ENCODE measurements at places on chromosomes 3 and 15.

DNA sequence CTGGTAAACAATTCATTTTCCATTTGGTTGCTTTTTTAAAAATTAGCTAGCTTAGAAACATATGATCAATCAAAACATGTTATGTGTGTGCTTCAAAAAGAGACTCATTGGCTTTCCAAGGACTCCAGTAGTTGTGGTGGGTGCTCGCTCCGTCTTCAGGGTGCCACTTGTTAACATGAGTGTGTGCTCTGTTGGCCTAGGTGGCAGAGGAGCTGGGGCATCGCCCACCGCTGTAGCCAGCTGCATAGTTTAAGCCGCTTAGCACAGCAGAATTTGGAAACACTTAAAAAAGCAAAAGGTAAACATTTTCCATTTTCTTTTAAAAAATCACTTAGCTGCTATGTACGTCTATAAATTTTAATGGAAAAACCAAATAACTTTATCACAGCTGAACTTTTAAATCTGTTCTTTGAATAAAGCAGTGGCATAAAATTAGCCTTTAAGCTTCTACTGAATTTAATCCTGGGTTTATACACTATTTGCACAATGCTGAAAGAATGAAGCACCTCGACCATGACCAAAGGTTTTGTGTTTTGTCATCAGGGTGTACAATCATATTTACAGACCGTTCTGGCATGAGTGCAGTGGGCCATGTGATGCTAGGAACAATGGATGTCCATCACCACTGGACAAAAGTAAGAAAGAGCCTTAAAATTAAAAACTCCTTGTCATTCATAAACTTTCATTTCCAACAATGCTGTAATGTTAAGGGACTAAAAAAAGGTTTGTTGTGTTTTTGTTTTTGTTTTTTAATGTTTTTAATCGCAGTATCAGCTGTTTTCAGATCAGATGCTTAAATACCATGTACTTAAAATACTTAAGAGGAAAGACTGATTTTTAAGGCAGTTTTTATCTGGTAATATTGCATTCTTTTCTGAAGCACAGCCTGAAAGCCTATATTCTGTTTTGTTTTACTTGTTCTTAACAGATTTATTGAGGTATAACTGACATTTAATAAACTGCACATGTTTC, 57.9 kb downstream of the TCAIM start:
- DNase-seq: no peak

- DNase-seq: no peak
Observed at GRCh38 chr3:150483226-150483625, 63.1 kb downstream of the SERP1 start.

GRCh38 chr15:29652595-29652994, 169.7 kb downstream of the TJP1 start:
- no peak for DNase-seq

GRCh38 chr3:105868431-105868741, 426 bp downstream of the CBLB start:
- DNase-seq: no peak

DNA sequence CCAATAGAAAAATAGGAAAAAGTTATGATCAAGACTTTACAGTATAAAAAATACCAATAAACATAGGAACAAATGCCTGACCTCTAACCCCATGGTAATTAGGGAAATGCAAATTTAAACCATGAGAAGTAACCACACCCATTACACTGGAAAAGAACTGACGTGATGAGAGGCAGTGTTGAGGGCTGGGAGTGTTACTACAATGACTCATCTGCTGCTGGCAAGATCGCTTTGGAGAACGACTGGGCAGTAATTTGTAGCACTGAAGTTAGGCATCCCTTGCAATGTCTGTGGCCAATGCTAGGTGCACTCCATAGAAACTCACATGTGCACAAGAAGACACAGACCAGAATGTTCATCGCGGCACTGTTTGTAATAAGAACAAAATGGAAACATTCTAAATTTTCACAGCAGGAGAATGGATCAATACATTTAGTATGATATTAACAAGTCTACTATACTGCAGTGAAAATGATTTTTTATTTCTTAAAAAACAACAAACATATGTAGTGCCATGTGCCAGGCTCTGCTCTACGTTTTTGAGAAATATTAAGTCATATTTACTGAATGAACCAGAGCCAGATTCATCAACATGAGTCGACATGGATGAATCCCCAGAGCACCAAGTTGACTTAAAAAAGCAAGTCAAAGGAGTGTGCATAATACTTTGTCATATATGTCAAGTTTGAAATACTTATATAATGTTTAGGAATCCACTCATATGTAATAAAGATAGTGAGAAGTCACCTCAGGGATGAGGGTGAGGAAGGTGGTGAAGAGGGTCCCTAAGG, 37.6 kb upstream of the EPHB3 start:
- no peak for DNase-seq

DNA sequence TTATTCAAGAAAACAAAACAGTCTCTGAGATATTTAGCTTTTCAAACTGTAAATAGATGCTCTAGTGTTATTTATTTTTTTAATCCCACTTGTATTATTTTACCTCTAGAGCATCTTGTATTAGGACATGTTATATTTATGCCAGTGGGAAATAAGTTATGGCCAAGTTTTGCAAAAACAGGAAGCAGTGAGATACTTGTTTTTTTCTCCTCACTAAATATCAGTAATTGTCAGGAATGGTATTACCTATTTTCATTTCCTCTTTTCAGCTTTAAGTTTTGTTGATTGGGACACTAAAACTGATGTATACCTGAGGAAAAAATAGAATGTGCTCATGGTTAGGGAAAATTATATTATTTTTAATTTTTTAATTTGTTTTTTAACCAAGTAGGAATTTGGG, 8.6 kb upstream of the IL20RB start:
- no peak for DNase-seq

DNA sequence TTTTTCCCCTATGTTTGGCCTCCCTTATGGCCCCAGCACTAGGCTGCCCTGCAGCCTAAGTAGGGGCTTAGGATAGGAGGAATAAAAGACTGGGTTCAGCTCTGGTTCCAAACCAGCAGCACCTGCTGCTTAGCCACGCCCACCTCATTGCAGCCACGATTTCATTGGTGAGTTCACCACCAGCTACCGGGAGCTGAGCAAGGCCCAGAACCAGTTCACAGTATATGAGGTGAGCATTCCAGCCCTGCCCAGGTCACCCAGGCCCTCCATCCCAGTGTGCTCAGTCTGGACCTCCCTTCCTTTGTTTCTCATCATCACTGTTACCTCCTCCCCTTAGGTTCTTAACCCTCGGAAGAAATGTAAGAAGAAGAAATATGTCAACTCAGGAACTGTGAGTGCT, 11.5 kb downstream of the CPNE9 start:
- no peak for DNase-seq

GRCh38 chr3:192223815-192224214, 503.5 kb downstream of the FGF12 start:
- no peak for DNase-seq

DNA sequence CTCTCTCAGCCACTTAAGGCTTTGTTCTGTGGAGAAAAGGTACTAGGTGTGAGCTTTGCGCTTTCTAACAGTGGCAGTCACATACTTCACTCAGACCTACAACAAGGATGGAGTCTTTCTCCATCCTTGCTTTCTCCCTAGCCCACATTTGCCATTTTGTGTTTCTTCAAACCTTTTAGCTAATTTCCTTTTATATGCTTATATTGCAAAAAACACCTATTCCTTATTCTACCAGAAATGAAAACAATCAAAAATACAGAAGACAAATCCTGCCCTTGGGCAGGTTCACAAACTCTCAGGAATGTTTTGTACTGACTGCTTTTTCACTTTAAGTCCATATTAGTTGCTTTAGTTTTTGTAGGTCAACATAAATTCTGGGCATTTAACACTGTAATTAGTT, 914.2 kb downstream of the SQOR start:
- no peak for DNase-seq

DNA sequence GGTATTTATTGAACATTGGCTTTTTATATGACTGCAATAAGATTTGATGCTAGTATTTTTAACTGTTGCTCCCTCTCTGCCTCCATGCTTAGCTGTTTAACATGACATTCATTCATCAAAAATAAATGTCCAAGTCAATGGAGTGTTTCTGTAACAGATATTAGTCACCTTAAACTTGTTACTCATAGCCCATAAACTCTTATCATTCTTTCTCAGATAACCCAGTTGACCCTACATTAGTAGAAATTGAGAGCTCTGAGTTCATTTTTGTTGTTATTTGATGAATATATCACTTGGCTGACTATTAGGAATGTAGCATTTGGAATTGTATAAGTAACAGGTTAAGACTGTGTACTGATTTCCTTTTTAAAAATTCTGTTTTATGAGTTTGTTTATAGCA, 201.1 kb downstream of the UBE2E2 start:
- DNase-seq: no peak

DNA sequence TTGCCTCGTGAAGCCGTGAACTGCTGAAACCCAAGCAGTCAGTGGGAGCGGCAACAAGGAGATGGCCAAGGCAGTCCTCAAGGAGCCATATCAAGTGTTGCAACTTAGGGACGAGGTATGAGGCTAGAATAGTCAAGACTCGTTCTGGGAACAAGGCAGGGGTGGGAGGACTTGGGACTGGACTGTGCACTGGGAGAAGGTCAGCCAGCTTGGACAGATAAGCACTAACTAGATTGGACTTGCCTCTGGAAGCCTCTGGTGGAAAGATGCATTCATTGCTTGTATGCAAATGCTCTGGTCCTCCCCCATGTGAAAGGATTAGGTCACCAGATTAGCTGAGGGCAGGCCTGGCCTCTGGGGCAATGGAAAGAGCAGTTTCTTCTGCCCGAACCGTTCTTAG, 123.3 kb upstream of the CTNNB1 start:
- DNase-seq: no peak

DNA sequence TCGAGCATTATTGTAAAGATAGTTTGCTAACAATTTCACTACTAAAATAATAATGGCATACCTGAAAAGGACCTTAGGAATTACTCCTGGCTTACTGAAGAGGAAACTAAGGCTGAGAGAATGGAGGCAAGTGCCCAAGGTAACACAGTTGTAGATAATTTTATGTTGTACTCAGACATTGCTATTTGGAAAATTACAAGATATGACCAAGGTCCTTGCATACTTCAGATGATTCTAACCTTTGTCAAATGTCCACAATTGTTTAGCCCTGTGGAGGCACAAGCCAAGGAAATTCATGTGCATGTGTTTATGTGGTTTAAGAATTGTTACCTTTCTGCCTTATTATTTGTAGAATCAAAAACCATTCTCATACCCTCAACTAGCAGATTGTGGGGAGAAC, 105.7 kb downstream of the TUSC7 start:
- no peak for DNase-seq

DNA sequence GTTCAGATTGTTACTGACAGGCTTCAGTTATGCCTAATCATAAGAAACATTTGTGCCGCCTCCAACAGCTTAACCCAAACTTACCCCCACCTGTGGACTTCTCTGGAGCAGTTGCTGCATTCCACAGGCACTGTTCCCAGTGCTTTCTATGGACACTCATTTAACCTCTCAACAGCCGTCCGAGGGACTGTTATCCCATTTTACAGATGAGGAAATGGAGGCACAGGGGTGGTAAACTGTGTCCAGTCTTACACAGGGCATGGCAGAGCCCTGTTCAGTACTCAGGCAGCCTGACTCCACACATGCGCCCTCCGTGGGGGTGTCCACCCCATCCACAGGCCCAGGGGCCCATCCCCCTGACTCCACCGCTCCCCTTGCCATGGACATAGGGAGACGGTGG, 14.3 kb upstream of the TGM5 start:
- DNase-seq: no peak

GRCh38 chr15:86608461-86609205, 529.0 kb downstream of the AGBL1 start:
- DNase-seq: no peak

DNA sequence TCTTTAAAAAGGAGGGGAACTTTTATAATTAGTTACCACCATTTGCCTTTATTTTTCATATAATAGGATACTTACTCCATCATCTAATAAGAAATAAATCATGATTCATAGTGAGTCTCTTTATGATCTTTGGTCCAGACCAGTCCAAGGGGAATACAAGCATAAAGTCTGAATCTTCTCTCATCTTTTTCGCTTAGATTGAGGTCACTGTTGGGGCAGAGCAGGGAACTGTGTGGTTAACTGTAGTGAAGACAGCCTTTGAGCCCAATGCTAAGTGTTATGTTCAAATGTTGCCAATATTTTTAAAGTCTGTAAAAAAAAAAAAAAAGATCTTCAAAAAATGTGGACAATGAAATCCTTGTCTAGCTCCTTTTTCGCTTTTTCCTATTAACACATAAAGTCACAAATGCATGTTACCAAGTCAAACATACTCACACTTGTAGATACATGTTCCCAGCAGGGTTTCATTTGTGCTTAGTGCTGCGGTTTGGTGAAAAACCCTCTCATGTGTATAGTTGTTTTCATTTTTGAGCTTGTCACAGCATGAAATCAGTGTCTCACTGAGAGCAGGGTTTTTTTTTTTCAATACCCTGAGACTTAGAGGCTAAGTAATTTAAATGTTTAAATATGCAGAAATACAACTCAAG, 72.1 kb downstream of the EPHA3 start:
- no peak for DNase-seq

DNA sequence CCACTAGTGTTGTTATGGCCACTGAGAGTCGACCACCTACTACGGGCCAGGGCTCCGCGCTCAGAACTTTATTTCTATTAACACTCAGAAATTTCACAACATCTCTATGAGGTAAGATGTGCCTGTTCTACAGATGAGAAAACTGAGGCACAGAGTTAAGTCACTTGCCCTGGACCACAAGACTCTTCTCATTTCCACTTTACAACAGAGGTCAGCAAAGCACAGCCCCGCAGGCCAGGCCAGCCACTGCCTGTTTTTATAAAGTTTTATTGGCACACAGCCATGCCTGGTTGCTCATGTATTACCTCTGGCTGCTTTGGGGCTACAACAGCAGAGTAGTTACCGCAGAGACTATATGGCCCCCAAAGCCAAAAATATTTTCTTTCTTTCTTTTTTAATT, 503.6 kb downstream of the SHQ1 start:
- no peak for DNase-seq

DNA sequence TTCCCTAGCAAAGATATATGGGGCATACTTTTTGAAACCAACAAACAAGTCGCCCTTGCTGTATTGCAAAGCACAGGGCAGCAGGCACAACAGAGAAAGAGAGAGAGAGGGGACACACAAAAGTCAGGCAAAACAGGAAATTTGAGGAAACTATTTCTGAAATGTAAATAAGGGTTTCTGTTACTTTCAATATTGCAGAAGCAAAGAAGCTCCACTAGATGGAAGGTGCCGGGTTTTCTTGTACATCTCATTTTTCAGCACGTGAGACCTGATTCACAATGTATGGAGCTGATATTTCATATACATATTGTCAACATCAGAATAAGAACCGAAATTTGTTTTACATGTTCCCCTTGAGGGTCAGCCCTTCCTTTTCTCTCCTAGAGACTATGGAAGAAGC, 127.4 kb downstream of the FOXP1 start:
- DNase-seq: no peak

All from NCI-H1436 treated with DMSO at 0.1 percent for 48 hours (cell line).